Kidney glomerular epithelial cell (primary cell): ENCODE measurements at places on chromosomes 2 and 18.

- DNase-seq, result no peak
Observed at GRCh38 chr2:65789923-65790675, 357.7 kb upstream of the SPRED2 start.

GRCh38 chr18:72444798-72445155 lies 99.4 kb downstream of the CBLN2 start:
- DNase-seq, result no peak

DNA sequence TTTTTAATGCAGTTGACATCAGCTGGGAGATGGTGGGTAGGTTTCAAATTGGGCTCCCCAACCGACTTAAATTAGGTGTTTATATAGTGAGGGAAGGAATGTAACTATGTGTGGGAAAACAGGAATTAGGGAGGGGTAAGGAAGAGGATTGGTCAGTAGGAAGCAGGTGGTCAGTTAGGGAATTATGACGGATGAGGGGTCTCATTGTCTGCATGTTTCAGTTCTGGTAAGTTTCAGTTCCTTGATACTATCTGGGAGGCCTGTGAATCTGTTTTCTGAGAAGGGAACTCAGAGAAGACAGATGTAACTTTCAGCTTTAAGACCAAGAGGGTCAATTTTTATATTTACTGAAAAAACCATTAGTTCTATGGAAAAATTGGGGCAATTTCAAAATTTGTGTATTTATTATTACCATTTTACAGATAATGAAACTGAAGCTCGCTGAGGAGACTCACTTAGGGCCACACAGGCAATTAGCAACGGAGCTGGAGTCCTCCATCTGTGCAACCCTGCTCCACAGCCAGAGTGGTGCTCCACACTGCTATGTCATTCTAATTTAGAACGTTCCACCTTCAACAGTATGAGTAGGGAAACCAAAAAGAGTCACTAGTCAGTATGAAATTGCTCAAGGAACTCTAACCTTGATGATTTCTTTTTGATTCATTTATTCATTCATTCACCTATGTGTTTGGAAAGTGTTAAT lies 36.0 kb upstream of the CCDC195 start:
- no peak for DNase-seq

GRCh38 chr2:80026040-80026729 lies 278.4 kb downstream of the LRRTM1 start:
- DNase-seq, result no peak

- no peak for DNase-seq
Observed at GRCh38 chr2:223947711-223948205, 2.6 kb upstream of the WDFY1 start.

- DNase-seq, result no peak
Observed at GRCh38 chr2:227480528-227480927, 8.6 kb downstream of the AGFG1 start.

GRCh38 chr2:30134582-30134981 lies 12.2 kb upstream of the YPEL5 start:
- no peak for DNase-seq

- DNase-seq, result no peak
Observed at GRCh38 chr2:217944923-217945322, 57.9 kb downstream of the TNS1 start.

DNA sequence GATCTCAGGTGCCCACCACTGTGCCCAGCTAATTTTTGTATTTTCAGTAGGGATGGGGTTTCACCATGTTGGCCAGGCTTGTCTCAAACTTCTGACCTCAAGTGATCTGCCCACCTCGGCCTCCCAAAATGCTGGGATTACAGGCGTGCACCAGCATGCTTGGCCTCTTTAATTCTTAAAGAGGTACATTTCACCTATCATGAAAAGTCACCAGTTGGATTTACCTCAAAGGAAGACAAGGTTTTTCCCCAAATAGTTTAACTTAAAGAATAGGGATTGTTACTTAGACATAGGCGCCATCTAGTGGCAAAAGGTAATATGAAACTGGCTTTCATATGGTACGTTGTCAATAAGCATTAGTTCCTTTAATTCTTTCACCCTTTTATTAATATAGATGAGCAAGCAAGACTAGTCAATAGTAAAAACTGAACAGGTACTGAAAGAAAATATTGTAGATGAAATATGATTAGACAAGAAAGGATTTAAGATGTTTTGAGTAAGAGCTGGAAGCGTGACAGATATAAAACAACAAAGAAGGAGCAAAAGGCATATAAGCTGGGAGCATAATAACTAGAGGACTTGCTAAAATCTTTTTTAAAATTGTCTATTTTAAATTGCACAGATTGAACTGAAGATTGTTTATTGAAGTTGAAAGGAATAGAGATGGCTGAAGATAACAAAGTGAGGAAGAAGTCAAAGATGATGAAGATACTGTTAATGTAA lies 35.0 kb upstream of the PSMD14 start:
- DNase-seq, result peak; percentile 47

DNA sequence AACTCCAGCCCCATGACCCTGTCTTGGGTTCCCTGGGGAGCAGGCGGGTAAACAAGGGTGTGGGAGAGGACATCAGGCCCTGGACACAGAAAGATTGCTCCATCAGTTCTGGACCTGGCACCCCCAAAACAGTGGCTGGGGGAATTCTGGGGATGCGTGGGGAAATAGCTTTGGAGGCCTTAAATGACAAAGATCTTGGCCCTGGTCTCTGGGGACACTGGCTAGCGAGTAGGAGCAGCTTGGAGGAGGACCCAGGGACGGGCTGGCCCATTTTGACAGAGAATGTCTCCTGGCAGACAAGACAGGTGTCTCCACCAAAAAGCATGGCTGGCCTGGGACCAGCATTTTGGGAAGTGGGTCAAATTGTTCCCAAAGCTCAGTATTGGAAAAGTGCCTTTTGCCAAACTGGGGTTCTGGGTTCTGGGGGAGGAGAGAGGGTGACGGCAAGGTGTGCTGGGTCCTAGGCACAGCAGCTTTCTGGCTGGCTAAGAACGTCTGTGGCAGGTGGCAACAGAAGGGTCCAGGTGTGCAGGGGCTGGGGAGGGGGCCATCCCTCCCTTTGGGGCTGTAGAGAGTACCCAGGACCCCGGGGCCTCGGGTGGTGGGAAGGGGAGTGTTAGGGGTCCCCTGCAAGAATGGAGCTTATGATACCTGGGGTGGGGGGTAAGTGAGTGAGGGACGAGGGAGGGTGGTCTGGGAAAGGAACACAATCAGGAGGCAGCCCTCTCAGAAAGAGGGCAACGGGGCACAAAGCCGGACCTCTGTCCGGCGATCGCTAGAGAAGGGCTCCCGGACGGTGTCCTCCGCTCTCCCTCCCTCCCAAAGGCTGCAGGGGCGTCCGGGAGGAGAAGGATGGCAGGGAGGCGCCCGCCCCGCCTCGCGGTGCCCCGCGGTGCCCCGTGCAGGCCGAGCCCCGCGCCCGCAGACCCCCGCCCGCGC lies 556 bp downstream of the CYRIA start:
- no peak for DNase-seq

GRCh38 chr2:172223601-172224054 lies 120.9 kb upstream of the DLX2 start:
- DNase-seq, result no peak

- DNase-seq, result peak; percentile 50
Observed at GRCh38 chr2:149329489-149330126, 779 bp upstream of the LYPD6 start.

DNA sequence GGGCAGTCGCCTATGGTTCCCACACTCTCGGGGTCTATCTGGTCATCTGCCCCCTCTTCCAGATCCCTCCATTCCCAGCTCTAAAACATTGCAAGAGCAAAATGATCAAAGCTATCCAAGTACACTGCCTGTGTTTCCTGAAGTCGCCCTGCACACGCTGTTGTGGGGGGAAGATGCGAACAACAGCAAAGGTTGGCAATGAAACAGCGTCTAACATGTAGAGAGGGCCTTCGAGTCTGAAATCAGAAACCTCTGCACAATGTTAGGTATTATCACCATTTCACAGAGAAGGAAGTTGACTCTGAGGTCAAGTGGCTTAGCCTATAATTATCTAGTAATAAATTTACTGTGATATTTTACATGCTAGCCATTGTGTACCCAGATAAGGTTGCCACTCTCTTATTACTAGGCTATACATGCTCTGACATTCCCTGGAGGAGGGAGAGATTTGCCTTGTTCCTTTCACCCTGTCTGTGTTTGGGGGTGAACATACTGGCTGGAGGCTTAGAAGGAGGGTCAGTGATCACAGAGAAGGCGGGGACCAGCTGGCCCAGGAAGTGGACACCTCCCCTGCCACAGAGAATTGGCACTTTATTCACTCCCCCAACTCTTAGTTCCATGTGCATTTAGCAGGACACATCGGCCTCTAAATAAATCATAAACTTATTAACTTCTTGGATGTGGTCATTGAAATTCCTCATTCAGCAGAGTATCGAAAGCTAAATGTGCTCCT lies 36.8 kb downstream of the KCTD1 start:
- no peak for DNase-seq

DNA sequence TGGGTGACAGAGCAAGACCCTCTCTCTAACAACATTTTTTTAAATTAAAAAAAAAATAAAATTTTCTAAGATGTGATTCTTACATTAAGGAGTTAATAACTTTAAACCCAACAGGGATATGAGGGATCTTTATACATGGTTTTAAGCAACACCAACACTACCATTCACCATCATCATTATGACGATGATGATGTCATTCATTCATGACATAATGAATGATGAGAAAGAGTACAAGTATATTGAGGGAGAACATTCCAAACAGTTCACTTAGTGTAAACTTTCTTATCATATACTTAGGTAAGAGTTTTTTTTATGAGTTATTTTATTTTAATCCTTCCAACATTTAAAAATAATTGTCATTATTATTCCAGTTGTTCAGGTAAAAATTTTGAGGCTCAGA lies 863.3 kb downstream of the DPP10 start:
- no peak for DNase-seq

DNA sequence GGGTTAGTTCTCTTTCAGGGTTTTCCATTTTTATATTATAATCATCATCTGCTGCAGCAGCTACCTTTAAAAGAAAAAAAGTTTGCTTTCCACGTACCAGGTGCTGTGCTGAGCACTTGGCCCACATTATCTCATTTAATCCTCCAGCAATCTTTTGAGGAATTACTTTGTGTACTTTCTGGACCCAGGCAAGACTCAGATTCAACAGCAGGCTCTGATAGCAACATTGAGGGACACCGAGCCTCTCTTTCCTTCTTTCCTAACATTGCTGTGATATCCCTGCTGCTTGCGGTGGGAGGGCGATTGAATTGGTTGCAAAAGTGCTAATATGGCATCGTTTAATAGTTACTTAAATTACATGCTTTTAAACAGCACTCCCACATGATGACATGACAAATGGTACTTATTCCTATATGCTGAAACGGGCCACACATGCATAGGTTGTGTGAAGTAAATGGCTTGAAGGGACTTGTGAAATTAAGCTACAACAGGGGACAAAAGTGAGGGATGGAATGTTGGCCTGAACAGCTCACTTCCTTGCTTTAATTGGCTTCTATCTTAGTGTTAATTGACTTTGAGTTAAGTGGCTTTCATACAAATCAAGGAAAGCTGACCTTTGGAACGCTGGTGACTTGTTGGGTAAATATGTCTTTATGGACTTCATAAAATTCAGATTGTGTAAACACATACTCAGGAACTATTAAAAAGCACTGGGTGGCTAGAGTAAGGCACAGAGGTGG lies 21.2 kb downstream of the SPRED2 start:
- DNase-seq, result no peak

DNA sequence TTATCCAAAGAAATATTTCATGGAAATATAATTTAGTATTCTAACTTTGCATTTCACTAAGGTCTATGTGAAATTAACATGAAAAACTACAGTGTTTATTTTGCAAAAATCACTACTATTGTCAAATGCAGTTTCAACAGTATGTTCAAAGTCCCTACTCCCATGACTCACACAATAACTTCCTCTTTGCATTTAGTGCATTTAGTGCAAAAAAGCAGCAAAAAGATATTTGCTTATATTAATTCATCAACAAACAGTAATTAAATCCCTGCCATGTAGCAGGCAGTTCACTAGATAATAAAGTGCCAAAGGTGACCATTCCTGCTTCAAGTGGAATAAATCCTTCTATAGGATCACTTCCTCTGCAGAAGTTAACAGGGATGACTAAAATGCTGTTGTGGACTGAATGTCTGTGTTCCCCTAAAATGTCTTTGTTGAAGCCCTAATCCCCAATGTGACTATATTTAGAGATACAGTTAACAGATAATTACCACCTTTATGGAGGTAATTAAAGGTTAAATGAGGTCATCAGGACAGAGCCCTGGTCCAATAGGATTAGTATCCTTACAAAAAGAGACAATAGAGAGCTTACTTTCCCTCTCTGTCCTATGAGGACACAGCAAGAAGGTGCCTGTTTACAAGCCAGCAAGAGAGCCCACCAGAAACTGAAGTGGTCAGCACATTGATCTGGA lies 61.7 kb downstream of the STK39 start:
- DNase-seq, result no peak

DNA sequence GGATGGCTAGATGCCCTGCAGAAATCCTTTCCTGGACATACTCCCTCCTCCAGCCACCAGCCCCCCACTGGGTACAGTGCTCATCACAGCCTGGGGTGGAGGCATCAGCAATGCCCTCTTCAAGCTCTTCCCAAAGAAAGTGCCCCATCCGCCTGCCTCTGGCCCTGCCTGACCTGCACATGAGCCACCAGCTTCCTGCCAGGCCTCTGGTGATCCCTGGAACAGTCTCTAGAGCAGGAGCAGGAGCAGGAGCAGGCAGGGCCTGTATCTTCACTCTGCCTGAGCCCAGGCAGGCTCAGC lies 54.1 kb upstream of the CAB39 start:
- DNase-seq, result no peak

- no peak for DNase-seq
Observed at GRCh38 chr2:240440704-240441320, 5.3 kb downstream of the GPC1 start.

DNA sequence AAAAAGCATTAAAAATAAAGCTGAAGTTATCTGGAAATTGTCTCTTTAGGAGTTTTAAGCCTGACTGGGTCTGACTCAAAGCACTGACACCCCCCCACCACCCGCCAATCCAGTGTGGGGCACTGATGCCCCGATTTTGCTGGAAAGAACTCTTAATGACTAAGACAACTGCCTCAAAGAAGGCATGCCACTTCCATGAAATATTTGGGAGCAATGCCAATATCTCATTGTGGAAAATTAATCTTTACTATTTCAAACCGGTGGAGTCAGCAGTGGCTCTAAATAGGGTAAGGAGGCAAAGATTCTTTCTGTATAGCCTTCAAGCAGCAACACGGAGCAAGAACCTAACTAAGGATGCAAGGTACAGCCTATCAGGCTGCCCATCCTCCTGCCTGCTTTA lies 4.5 kb downstream of the FKBP7 start:
- peak; percentile 26 for DNase-seq

- DNase-seq, result peak; percentile 66
Observed at GRCh38 chr18:39624961-39625360, 2059.4 kb upstream of the CELF4 start.
